Putamen (tissue), 1 donor: ENCODE measurements at places on chromosomes 12 and 14.
A peak's percentile ranks its signal among the peaks of the same experiment; 100 is the strongest.

- no peak for DNase-seq
Observed at GRCh38 chr12:48812389-48812788, 5.9 kb upstream of the CACNB3 start.

DNA sequence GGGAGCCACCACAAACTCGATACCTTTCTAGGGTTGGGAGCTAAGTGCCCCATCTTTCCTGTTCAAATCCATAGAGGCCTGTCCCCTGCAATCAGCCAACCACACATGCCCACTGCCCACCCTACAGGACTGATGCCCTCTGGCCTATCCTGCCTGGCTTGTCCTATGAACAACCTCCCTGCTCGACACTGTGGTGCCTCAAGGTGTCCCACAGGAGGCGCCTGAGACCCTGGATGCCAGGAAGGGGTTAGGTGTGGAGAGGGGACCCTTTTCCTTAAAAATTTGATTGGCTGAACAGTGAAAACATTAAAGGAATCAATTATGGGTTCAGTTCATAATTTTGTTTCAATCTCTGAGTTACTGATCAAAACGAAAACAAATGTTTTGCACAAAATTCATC is 97.3 kb upstream of the FZD10 start:
- no peak for DNase-seq

GRCh38 chr12:111448846-111449790 is 43.4 kb downstream of the SH2B3 start:
- DNase-seq, result no peak

GRCh38 chr14:96247031-96247430 is 9.0 kb upstream of the BDKRB1 start:
- no peak for DNase-seq

- DNase-seq, result no peak
Observed at GRCh38 chr12:47303207-47303606, 223.4 kb upstream of the AMIGO2 start.

DNA sequence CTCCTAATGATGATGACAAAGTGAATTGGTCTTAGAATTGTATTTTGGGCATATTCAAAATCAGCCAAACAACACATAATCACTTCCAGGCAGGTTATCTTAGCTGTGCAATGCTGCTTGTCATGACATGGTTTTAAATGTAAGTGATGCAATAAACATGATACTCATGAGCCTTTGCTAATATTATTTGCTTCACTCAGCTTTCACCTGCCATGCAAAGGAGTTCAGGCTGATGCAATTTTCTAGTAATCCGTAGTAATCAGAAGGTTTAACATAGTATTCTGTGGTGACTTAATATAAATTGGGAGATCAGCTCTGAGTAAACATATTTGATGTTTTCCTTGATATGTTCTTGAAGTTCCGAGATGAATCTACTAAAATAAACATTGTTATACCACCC is 29.1 kb downstream of the TMEM260 start:
- DNase-seq, result no peak

DNA sequence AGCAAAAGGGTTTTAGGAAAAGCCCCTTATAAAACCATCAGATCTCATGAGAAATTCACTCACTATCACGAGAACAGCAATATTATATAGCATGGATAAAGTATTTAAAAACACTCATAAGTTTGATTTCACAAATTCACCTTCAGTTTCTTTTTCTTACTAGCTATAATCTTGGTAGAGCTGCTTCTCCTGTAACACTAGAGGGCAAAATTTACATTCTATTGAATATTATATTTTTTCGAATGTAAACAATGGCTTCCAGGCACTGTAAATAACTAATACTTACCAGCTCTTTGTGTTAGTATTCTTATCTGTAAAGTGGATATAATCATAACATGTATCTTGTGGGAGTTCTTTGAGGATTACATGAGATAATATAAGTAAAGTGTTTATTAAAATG is 259.6 kb downstream of the CCER1 start:
- DNase-seq, result no peak

GRCh38 chr14:100279133-100279532 is 27.1 kb downstream of the SLC25A29 start:
- DNase-seq, result no peak

- no peak for DNase-seq
Observed at GRCh38 chr14:65937079-65937959, 524.8 kb downstream of the FUT8 start.

DNA sequence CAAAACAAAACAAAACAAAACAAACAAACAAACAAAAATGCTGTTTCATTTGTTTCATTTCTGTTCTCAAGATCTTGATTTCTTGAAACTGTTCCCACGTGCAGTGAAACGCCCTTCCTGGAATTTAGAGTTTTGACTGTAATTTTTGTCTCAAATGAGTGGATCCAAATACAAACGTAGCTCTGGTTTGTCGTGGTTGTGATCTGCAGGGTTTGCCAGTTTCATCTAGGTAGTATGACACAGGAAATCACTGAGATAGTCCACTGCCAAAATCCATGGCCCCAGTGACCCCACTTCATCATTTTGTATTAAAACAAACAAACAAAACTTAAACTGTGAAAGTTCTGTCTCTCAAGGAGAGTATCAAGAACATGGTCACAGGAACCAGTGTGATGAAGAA is 838.6 kb downstream of the BCL11B start:
- no peak for DNase-seq

DNA sequence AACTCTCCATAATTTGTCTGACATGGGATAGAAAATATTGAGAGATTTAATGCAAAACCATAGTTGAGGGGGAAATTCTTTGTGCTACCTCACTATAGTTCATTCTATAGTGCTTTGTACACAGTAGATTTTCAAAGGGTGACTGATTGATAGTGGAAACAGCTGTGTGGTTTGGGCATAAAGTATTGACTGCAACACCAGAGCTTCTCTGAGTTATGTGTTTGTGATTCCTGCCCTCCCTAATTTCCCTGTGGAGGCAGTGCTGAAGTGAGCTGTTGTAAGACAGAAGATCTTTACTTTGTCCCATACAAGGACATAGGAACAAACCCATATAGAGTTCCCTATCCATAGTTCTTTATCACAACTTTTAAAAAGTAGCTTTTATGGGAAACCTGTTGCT is 47.1 kb downstream of the PTPRQ start:
- no peak for DNase-seq

- no peak for DNase-seq
Observed at GRCh38 chr12:92439420-92439805, 263.4 kb upstream of the PLEKHG7 start.

- no peak for DNase-seq
Observed at GRCh38 chr12:18345021-18345735, 83.9 kb downstream of the PIK3C2G start.

DNA sequence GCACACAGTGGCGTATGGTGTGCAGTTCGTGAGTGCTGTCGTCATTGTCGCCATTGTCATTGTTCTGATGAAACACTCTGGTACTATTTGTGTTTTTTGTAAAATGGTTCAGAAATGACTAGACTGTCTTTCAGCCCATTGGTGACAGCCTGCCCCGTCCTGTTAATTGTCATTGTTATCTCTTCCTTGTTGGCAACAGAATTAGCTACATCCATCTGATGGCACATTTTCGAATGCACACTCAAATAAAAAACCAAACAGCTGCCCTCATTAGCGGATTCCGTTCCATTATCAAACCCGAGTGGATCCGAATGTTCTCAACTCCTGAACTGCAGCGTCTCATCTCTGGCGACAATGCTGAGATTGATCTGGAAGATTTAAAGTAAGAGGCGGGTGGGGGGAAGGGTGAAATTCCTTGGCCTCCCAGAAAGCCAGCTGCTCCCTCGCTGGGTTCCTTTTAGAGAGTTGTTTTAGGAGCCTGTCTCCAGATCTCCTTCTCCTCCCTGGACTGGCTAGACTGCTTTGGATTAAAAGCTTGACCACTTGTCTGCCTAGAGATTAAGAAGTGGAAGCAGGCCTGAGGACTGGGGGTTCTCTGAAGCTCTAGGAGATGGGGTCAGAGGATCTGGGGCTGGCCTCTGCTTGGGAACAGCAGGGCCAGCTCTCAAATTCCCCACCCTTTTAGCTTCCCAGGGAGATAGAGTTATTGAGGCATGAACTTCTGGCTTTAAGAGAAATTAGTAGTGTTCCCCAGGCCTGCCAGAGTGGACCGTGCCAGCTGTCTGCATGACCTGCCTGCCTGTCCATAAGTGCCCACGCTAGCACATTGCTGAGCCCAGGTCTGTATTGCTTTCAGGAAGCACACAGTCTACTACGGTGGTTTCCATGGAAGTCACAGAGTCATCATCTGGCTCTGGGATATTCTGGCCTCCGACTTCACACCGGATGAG is 43.3 kb downstream of the MMAB start:
- DNase-seq, result no peak

DNA sequence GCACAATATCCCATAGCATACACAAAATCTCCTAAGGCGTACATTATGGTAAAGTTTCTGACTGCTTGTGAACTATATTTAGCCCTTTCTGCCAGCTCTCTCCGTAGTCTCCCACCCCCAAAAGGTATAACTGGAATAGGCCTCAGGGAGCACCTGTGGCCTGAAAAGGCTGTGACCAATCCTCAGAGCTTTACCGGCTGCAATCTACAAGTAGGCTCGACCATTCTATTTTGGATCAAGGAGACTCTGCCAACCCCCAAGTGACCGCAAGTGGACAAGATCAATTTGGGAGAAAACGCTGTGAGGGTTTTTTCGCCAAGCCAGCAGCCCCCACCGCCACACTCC is 1.2 kb downstream of the PPTC7 start:
- DNase-seq, result no peak

DNA sequence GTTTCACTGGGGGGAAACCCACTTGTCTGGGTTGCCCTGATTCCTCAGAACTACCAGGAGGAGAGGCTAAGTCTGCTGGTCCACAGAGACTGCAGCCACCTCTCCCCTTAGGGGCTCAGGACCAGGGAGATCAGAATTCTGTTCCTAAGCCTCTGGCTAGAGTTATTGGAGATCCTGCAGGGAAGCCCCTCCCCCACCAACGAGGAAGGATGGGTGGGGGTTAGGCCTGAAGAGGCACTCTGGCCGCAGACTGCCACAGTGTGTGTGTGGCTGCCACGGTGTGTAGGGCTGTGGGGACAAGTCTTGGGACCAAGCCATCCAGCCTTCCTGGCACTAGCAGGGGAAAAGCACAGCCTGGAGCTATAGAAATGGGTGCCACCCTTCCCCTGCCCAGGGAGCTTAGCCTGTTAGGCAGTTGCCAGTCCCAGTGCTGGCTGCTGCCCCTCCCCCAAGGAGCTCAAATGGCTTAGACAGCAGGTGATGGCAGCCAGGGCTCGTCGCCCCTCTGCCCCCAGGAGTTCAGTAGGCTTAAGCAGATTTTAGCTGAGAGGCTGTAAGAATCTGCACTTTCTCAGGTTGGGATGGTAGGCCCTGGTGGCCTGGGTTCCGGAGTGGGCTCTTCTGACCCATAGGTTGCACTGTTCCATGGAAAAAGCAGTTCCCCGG is 107.7 kb downstream of the ERGIC2 start:
- DNase-seq, result no peak

DNA sequence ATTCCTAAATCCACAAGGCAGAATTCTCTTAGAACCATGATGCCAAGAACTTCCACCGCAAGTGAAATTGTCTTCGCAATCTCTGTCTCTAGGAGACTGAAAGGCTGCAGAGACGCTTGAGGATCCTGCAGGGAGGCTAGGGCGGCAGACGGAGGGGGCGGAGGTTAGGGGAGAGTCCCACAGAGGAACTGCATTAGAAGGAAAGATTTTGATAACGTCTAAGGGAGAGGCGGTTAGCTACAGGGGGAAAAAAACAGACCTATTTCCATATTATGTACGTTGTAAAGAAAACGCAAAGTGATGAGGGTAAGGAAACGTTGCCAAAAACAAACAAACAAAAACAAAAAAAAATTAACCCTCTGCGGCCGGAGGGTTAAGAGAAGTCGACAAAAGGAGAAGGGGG is 595 bp downstream of the KLHL28 start:
- DNase-seq, result peak; percentile 58

DNA sequence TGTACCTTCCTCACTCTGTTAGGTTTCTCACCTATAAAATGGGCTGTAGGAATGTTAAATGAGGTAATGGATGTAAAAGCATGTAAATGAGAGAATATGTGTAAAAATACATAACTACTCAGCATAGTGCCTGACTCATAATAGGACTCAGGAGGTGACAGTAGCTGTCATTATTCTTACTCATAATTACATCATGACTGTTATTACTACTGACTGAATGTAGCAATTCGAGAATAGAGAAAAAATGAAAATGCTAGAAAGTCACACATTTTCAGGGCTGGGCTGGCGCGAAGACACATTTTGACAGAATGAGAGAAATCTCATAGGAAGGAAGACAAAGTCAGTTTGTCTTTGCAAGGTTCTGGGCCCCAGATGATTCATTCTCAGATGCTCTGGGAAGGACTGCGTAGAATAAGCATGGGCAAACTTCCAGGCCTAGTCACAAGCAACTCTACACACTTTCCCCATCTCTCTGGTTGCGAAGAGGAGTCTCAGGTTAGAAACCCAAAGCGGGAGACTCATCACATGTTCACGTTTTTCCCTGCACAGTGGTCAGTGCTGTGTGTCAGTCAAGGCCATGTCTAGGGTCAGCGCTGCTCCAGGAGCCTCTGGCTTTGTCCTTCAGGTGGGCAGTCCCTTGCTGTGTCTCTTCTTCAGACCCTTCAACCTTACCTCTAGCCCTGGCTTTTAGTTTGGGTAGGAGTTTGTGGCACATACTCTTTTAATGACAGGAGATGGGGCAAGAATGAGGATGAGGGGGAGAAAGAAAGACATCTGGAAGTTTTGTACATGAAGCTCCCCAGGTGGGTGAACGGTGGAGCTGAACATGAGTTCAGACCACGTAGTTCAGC is 8.4 kb downstream of the GPRC5A start:
- peak; percentile 65 for DNase-seq

GRCh38 chr12:47317175-47317915 is 237.6 kb upstream of the AMIGO2 start:
- no peak for DNase-seq

- DNase-seq, result no peak
Observed at GRCh38 chr12:103829092-103829491, 11.9 kb downstream of the NT5DC3 start.

GRCh38 chr12:126976579-126976978 is 1290.4 kb upstream of the TMEM132C start:
- DNase-seq, result no peak

GRCh38 chr12:5506821-5507231 is 74.9 kb downstream of the NTF3 start:
- no peak for DNase-seq

GRCh38 chr14:51484485-51484884 is 167.2 kb upstream of the FRMD6 start:
- no peak for DNase-seq
